Activated CD8-positive, alpha-beta memory T cell treated with anti-CD3 and anti-CD28 coated beads, Interleukin-2, amount 50 U/mL, for 48 hours (primary cell): ENCODE measurements at places on chromosomes 7 and 10.

GRCh38 chr7:128829391-128830166 lies 627 bp upstream of the FLNC start:
- no peak for DNase-seq

GRCh38 chr7:95715274-95715673 lies 57.1 kb upstream of the DYNC1I1 start:
- no peak for DNase-seq

GRCh38 chr10:101351017-101351416 lies 2.9 kb upstream of the BTRC start:
- DNase-seq: no peak

GRCh38 chr10:73898730-73899410 lies 12.1 kb upstream of the PLAU start:
- no peak for DNase-seq

DNA sequence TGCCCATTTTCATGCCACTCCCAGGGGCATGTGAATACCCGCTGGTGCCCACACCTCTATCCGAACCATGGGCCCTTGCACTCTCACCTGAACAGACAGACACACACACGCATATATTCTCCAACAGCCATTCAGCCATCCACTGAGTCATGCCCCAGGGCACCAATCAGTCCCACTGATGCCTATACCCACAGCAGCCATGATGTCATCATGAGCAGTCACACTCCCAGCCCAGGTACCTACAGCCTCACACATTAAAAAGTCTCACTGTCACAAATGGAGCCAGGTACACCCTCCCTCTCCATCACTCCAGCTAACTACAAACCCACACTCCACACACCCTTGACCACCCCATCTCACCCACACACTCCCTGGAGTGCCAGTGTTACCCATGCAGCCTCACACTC lies 12.2 kb downstream of the VSIR start:
- peak; percentile 63 for DNase-seq

GRCh38 chr10:71565284-71566000 lies 154.1 kb downstream of the C10orf105 start:
- DNase-seq: no peak

DNA sequence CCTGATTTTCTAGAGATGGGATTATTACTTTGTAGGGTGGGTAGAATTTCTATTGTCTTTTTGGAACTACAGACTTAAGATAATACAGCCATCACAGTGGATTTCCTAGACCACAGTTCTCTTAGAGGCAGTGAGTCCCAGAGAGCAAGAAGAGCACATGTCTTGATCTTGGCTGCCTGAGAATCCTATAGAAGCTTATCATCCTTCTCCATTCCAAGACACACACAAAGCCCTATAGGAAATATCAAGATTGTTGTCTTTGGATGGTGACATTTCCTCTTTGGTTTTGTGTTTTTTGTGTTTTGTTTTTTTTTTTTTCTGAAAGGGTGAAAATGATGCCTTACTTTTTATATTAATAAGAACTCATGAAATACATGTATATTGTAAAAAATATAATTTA lies 143.1 kb downstream of the AHR start:
- DNase-seq: no peak

GRCh38 chr7:82527851-82528250 lies 84.3 kb upstream of the CACNA2D1 start:
- DNase-seq: no peak

DNA sequence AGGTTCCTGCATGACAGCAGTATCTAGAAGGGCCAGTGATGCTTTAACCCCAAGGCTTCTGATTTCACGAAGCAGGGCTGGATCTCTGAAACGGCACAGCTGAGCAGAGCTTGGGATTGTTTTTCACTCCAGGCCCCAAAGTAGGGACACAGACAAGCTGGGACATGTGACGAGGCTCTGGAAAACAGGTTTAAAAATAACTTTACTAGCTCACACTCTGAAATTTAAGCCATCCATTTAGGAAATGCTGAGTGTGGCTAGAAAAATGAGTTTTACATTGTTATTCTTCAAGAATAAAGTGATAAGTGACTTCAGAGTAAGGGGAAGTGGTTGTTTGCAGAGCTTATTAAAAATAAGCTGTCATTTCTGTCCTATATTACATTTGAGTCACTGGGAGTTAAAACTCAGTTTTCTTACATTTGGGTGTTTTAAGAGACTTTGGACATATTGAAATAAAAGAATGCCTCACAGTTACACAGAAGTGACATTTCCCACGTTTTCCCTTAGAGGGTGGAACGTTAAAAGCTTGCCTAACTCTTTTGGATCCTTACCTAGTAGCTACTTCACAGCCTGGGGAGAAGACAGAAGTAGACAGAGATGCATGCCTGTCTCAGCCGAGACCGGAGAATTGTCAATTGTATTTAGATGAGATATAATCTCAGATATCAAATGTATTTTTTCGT lies 107.8 kb downstream of the GALNT17 start:
- no peak for DNase-seq

DNA sequence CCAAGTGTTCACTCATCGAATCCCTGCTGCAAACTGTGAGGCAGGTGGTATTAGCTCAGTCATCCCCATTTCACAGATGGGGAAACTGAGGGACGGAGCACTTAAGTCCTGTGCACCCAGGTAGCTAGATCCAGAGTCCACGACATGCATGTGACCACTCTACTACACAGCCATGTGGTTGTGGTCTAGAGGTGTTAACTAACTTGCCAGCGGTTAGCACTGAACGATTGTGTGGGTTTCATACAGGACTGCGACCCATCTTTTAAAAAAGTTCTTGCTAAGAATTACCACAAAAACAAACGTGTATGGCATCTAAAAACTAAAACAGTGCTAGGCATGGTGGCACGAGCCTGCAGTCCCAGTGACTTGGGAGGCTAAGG lies 16.1 kb upstream of the ABCC2 start:
- DNase-seq: no peak

DNA sequence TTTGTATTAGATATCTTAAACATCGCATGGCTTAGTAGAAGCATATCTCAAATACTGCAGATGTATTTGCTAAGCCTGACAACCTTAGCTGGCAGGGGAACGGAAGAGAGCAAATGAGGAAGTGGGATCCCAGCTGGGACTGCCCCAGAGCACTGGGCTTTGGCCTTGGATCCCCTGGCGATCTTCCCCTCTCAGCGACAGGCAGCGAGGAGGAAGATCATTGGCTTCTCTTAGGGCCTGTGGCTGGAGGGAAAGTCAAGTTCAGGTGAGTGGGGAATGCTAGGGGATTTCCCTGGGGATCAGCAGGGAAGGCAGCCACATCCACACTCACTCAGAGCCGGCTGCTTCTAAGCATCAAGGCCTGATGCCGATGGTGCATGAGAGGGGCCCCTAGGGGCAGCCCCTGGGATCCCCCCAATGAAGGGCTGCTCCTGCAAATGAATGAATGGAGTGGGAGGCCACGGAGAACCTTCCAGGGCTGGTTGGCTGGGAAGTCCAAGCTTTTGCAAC lies 42.0 kb downstream of the LYZL2 start:
- no peak for DNase-seq

DNA sequence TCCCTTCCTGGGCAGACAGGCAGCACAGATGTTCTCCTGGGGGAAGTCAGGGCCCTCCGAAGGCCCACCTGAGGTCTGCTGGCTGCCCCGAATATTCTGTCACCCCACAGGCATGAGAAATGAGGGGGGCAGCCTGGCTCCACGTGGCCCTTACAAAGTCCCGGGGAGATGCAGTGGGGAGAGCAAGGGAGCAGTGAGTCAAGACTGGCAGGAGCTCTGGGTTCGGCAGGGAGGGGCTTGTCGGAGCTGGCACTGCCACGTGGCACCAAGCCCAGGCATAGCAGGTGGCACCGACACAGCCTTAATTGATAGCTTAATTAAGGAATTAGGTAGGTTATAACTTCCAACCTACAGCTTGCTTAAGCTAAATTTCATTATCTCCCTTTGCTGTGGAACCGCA lies 163.9 kb downstream of the USP6NL start:
- DNase-seq: peak; percentile 41

DNA sequence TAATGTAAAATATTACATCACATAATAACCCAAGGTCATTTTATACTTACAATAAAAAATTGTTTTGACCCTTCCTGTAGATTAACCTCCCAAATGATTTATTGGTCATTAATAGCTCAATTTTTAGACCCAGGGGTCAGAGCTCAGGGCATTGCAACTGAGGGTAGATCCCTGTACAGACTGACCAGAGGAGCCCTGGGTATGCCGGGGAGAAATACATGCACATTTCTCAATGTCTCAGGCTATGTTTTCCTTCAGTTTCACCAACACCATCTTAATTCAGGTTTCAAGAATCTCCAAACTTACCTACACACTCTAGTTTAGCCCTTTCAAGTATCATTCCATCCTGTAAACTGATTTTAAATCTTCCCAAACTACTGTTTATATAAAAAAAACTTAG lies 46.2 kb downstream of the CALD1 start:
- DNase-seq: no peak

DNA sequence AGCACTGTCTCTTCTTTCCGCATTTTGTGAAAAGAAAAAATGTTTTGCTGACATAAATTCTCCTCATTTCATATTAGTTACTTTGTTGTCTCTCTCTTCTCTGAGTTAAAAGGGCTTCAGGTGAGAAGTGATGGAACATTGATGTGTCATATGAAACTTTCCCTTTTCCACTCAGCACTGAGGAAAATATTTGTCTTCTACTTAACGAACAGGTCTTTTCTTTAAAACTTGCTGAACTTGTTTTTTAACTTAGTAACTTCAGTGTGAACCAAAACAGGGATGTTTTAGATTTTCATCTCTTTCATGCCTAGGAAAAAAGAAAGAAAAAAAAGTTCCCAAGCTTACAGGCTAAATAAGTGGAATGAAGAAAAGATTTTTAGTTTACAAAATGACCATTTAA lies 19.0 kb upstream of the TSPAN12 start:
- no peak for DNase-seq

- no peak for DNase-seq
Observed at GRCh38 chr7:99588868-99589267, 9.2 kb upstream of the TMEM225B start.

GRCh38 chr10:119298810-119299209 lies 91.4 kb downstream of the GRK5 start:
- DNase-seq: no peak

DNA sequence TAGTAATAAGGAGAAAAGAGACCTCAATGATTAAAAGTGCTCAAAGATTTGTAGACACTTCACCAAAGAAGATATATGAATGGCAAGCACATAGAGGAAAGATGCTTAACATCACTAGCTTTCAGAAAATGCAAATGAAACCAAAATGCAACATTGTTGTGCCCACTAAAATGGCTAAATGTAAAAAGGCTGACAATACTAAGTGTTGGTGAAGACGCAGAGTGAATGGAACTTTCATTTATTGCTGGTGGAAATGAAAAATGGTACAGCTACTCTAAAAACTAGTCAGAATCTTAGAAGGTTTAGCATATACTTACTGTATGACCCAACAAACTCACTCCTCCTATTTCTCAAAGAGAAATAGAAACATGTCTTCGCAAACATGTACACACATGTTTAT lies 212.9 kb upstream of the PITRM1 start:
- no peak for DNase-seq

- DNase-seq: no peak
Observed at GRCh38 chr10:78931321-78932053, 137.3 kb upstream of the ZMIZ1 start.

DNA sequence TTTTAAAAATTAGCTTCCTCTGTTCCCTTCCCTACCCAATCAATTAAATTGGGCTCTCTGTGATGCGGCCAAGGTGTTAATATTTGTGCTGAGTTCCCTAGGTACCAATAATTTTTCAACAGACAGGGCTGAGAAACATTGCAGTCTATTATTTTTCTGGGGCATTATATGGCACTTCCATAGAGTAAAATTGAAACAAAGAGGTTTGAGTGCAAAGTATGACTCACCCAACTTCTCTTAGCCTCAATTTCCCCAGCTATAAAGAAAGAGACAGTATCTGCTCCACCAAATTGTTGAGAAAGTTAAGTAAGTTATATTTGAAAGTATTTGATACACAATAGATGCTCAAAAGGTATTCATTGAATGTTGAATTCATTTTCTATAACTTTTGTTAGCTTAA lies 74.9 kb downstream of the TES start:
- no peak for DNase-seq

- DNase-seq: no peak
Observed at GRCh38 chr10:116888380-116889055, 39.2 kb downstream of the ENO4 start.

GRCh38 chr10:21508706-21509331 lies 16.7 kb downstream of the SKIDA1 start:
- no peak for DNase-seq

- DNase-seq: no peak
Observed at GRCh38 chr10:30151581-30152389, 92.4 kb upstream of the JCAD start.

- no peak for DNase-seq
Observed at GRCh38 chr7:139741789-139742344, 35.9 kb downstream of the HIPK2 start.

DNA sequence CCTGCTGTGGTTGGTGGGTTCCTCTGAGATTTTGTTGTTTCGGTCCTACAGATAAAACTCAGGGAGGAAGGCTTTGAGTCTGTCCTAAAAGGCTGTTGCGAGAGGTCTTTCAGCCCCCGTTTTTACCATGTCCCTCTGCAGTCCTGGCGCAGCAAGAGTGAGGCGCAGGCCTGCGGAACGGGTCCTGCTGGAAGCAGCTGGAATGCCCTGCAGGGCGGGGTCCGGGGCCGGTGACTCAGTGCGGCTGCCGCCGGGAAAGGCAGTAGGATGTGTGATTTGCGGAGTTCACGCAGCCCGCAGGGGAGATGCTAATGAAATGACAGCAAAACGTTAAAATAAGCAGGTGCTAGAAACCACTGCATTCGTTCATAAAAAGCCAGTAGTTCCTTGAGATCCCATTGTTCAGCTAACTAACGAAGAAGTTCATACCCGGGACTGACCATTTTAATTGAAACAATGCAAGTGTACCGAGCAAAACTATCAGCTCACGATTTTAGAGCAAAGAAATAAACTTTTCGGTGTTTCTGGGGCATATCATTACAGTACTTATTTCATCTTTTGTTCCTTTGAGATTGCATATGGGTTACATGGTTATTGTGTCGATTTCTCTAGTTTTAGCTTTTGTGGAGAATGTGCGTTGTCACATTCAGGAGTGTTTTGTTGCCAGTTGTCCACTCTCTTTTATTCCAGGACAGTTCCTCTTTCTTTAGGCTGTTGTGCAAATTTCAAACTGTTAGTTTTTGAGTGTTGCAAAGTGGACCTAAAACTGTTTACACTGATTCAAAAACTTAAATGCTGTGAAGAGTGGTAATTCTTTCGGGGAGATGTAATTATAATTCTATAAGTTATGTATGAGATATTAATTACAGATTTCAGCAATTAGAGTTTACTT lies 783 bp downstream of the ANLN start:
- peak; percentile 85 for DNase-seq

GRCh38 chr10:18523858-18524257 lies 127.5 kb downstream of the NSUN6 start:
- no peak for DNase-seq
